WERI-Rb-1 (cell line): ENCODE measurements at places on chromosomes 6 and 20.

- no peak for DNase-seq
Observed at GRCh38 chr6:63530991-63531390, 41.3 kb upstream of the LOC128125822 start.

- DNase-seq: no peak
Observed at GRCh38 chr6:161853657-161854056, 579.8 kb upstream of the AGPAT4 start.

- DNase-seq: no peak
Observed at GRCh38 chr6:36120018-36120417, 10.3 kb upstream of the MAPK13 start.

- DNase-seq: no peak
Observed at GRCh38 chr6:431504-431903, 40.0 kb downstream of the IRF4 start.

DNA sequence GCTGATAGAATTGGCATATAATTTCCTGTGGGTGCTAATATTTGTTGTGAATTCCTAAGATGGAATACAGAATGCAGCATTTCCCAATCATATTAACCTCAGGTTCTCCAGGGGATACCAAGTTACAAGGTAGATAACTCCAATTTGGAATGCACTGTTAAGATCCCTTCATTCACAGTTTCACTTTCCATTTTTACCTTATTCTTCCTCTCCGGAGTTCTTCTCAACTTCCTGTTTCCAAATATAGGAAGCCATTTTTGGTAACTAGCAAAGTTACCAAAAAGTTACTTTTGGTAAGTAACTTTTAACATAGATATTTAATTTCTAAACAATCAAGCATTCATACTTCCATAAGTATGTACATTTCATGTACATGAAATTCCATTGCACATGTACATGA lies 63.5 kb upstream of the PHACTR2 start:
- DNase-seq: no peak

- DNase-seq: no peak
Observed at GRCh38 chr6:28205879-28206278, 19.2 kb upstream of the ZSCAN9 start.

DNA sequence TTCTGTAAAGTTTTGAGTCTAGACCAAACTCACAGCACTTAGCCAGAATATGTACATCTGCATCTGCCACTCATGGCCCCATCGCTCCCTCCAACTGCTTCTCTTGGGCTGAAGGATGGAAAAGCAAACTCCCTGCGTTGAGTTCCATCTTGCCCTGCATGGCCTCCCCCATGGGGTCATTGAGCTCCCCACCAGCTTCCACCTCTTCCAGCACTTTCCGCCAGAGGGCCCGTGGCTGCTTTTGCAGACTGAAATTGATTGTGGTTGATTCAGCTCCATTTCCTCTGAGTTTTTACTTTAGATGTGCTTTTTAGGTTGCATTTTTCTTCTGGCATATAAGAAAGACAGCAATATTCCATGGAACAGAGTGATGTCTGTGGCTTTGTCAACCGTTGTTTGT lies 263.1 kb downstream of the ESR1 start:
- DNase-seq: no peak

DNA sequence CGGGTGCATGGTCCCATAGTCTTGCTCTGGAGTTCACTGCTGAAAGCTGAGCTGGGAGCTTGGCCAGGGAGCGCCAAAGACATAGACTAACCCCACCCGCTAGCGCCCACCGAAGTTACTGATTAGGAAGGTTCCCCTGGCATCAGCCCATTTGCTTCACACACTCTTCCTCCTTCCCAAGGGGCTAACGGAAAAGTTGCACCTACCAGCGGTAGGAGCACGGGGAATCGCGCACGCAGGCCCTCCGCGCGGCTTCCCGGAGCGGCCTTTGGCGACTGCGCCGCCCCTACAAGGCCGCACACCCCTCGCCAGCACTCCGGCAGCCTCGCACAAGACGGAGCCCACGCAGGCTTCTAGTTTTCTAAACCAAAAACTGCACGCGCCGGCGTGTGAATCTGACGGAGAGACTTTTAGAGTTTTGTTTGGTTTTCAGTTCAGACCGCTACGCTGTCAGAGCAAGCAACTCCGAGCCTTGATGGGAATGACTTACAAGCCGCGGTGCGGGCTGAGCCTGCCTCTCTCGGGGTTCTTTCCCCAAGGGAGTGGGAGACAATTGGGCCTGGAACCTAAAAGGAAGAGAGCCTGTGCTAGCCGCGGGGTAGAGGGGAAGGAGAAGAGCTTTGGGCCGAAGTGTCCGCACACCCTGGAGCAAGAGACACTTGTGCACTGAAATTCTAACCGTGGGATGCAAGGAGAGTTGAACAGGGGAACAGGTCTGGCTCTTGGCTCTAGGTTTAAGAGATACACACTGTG lies 891 bp upstream of the POU3F2 start:
- DNase-seq: peak; percentile 28

DNA sequence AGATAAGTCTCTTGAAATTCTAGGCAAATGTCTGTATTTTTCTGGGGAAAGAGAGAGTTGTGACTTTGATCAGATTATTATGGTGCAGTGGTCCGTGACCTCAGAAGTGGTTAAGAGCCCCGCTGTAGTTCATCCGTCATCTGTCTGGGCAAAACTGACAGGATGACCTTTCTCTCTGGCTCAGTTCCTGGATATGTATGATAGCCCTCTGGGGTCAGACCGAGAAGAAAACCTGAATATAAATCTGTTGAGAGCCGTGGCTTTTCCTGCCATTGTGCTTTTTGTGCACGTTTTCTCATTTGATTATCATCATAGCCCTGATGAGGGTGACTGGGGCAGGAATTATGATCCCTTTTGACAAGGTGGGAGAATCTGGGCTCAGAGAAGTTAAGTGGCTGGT lies 26.5 kb downstream of the GHRH start:
- DNase-seq: peak; percentile 43
